ENCODE measurements at places on chromosomes 3 and 15.

DNA sequence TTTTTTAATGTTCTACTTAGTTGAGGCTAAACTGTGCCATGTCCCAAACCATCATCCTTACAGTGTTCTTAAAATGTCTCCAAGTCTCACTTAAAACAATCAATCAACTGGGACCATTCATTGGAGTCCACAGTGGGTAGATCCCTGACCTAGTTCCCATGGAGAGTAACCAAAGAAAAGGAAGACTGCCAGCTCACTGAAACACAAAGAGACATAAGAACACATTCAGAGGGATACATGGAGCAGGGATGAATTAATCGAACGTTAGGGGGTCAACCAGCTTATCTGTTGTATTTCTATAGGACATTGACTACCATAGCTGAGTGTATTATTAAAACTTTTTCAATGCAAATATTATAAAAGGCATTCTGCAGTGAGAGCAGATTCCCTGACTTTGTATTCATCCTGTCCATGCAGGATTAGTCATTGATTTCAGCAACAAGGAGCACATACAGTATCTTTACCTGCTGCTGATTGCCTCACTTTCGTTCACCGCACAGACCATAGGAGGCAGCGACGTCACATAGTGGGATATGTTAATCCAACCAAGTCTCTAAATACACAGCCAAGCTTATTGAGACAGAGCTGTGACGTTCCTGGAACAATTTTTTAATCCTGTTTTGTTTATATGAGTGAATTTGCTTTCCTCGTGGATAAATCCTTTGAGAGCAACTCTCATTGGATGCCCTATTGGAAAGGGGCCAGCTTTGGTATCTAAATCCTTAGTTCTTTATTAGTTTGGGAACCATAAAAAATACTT, 364.9 kb upstream of the RBMS3 start:
- DNase-seq, result no peak

DNA sequence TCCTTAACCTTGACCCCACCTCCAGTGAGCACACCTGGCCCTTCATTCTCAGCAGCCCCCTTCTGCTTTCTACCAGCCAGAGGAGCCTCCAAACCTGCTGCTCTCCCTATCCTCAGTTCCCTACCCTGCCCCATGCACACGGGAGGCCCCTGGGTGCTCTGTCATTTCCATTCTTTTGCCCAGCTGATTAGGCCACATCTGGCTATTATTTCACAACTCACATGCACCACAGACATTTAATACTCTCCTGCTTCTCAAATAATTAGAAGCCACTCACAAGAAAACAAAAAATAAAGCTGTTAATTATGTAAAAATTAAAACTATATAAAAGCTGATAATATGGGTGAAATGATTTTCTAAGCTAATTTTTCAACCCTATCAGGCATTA, 50.7 kb downstream of the MYLK start:
- no peak for DNase-seq

DNA sequence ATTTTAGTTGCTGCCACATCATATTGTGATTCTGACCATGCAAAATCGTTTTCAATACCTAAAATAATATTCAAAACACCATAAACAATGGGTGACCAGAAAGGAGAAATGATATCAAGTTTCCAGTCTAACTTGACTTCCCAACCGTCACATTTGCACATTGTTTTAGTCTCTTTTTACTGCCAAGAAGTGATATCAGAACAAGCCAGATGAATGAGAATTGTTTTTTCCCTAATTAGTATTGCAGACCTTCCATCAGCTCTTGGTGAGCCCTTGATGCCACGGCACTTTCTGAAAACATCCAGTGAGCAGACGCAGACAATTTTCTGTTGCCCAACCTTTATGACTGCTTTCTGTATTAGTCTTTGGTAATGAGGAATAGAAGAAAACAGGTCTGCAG, 62.5 kb downstream of the SPATA16 start:
- no peak for DNase-seq

DNA sequence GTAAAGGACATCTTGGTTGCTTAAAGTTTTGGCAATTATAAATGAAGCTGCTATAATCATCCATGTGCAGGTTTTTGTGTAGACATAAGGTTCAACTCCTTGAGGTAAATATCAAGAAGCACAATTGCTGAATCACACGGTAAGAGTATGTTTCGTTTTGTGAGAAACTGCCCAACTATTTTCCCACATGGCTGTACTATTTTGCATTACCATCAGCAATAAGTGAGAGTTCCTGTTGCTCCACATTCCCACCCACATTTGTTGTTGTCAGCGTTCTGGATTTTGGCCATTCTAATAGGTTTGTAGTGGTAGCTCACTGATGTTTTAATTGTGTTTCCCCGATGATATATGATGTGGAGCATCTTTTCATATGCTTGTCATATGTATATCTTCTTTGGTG, 118.5 kb upstream of the KCNMB2 start:
- no peak for DNase-seq

DNA sequence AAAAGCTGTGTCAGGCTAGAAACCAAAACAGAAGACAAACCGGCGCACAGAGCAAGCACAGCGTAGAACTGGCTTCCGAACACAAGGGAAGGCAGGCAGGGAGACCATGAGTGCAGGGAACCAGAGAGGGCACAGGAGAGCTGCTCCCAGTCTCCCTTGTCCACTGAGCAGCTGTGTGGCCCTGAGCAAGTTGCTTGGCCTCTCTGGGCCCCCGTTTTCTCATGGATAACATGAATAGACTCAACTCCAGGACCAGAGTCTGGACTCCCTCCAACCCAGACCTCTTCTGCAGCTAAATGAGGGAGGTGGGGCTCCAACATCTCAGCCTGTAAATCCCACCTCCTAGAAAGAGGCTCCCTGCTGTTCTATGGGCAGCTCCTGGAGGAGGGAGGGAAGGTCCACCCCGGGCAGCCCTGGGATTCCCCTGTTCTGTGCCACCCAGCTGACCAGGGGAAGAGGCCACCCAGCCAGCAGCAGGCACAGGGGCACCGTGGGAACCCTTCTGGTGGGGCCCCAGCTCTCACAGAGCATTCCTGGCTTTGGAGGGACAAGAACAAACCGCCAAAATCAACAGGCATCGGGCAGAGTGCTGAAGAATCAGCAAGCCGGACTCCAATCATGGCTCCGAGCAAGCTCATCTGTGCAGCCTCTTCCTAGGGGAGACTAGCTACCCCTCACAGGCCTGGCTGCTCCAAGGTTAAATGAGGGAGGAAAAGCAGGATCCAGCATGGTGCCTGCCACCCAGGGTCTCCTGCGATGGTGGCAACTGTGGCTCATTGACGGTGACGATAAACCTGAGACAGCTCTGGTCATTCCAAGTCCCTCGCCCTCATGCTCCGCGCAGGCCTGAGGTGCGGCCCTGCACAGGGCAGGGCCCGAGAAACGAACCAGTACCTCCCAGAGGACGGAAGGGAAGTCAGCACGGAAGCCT, 15.1 kb downstream of the XXYLT1 start:
- DNase-seq, result no peak

DNA sequence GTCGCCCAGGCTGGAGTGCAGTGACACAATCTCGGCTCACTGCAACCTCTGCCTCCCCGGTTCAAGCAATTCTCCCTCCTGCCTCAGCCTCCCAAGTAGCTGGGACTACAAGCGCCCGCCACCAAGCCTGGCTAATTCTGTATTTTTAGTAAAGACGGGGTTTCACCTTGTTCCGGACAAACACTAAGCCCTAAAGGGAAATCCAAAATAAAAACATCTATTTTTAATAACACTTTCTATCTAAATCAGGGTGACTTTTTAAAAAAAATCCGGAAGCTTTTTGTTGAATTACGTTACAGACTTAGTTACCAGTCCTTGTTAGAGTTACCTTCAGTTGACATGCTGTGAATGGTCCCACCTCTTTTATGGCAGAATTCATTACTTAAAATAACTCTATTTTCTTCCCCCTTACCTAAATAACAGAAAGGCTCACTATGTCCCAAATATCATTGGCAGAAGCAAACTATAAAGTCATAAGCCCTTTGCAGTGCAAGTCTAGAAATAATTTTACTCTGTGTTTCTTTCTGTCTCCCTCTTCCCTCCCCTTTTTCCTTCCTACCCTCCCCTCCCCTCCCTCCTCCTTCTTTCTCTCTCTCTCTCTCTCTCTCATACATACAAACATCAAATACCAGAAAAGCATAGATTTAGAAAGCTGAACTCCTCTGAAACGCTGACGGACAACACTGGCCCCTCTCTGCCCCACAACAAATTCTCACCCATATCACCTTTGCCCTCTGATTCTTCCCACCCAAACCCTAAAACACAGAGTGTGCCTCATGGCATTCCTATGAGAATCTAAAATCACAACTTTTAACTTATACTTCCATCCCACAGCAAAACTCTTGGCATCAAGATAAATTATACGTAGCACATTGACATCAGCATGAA, 18.3 kb downstream of the THBS1 start:
- no peak for DNase-seq

GRCh38 chr3:178404961-178405360, 131.3 kb upstream of the KCNMB2 start:
- no peak for DNase-seq

DNA sequence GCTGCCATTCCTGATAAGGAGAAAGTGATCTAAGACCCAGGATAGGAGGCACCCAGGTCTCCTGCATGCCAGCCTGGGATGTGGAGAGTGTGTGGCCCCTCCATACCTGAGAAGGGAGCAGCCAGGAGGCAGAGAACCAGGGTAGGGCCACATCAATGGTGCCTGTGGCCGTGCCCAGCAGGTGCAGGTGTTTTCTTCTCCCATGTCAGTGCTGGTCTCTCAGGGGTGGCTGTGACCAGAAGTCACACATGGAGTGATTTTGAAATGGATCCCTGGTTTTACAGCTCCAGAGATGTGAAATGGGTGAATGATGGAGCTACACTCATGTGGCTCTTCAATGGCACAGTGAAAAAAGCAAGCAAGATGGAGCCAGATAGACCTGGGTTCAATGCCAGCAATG, 3.3 kb upstream of the ISL2 start:
- DNase-seq, result no peak

GRCh38 chr3:115359536-115359935, 212.4 kb upstream of the ZBTB20 start:
- DNase-seq, result no peak

DNA sequence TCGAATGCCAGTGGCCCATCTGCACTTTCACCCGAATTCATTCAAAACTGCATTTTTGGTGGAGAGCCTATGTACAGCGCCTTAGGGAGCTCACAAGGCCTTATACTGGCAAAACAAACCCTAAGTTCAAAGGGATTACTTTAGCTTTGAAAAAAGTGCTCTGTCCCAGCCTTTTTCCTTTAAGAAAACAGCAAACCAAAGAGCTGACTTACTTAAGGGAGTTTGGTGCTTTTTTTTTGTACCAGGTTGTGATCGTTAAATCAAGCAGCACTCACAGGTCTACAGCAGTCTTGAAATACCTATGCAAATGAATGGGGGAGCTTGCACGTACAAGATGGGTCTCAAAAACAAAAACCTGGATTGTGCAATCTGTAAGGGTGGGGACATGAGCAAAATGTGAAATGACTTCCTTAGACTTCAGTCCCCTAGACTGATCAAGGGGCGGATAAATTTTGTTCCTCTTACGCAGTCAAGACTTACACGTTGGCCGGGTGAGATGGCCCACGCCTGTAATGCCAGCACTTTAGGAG, 11.6 kb upstream of the PIK3CB start:
- no peak for DNase-seq

- no peak for DNase-seq
Observed at GRCh38 chr15:31338318-31338878, 11.8 kb downstream of the KLF13 start.

DNA sequence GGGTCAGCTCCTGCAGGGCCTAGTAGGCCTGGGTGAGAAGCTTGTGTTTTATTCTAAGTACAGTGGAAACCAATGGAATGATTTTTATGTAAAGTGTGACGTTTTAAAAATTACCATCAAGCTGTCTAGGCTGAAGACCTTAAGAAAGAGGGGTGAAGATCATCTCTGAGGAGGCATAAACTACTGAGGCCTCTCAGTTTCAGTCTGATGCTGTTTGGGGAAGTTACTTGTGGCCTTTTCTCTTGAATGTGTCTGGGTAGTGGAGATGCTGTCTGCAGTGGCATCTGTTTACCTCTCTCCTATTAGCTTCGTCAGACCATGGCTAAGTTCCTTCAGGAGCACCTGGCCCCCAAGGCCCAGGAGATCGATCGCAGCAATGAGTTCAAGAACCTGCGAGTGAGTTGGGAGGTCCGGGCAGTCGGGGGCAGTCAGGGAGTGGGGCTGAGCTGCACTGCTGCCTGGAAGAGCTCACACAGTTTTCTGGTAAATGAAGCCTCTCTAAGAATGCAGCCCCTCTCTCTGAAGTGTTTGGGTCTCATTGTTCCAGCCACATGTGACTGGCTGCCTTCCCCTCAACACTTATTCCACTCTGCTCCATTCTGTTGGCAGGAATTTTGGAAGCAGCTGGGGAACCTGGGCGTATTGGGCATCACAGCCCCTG, 1.9 kb downstream of the IVD start:
- DNase-seq, result no peak

GRCh38 chr3:48664313-48664644, 1.6 kb upstream of the CELSR3 start:
- no peak for DNase-seq

DNA sequence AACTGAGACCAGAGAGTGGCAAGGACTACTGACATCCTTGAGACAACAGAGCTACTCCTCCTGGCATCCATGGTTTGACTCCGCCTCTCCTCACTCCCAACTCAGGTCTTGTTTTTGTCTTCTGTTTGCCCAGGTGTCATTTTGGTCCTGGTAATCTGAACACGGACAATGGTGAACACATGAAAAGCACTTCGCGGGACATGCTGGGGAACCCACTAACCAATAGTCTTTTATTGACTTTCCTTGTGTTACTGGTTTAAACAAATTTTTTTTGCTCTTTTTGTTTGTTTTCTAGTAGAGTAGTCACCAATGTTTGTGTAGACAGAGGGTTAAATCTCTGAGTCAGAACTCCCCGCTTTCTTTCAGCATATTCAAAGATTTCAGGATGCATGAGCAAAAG, 38.4 kb downstream of the LARP6 start:
- DNase-seq, result no peak

GRCh38 chr3:10047876-10048275, 21.6 kb downstream of the FANCD2 start:
- DNase-seq, result no peak

- DNase-seq, result no peak
Observed at GRCh38 chr3:41320953-41321641, 121.8 kb downstream of the CTNNB1 start.

DNA sequence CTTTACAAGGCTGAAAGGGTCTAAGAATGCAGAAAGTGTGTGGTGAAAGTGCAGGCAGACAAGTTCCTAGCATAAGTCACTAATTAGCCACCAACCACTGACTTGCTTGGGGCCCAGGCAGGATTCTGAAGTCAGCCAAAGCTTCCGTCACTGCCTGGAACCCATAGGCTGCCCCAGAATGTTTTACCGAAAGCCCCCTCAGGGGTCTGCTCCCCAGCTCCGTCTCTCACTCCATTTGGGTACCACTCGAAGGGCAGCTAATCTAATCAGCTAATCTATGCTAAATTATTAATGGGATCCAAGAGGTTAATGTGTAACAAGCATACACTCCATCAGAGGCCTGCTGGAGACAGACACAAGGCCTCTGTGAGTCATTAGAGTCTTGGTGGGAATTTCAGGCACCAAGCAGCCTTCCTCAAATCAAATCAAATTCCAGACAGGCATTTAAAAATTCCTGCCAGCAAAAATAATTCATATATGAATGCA, 13.2 kb downstream of the ADAMTS9 start:
- DNase-seq, result no peak

Data from NCI-H1694 (cell line).